DMS153 (cell line): ENCODE measurements at places on chromosomes 4 and X.

- peak; percentile 90 for DNase-seq
Measured at GRCh38 chr4:76197971-76198410, 15.6 kb downstream of the SCARB2 start.

DNA sequence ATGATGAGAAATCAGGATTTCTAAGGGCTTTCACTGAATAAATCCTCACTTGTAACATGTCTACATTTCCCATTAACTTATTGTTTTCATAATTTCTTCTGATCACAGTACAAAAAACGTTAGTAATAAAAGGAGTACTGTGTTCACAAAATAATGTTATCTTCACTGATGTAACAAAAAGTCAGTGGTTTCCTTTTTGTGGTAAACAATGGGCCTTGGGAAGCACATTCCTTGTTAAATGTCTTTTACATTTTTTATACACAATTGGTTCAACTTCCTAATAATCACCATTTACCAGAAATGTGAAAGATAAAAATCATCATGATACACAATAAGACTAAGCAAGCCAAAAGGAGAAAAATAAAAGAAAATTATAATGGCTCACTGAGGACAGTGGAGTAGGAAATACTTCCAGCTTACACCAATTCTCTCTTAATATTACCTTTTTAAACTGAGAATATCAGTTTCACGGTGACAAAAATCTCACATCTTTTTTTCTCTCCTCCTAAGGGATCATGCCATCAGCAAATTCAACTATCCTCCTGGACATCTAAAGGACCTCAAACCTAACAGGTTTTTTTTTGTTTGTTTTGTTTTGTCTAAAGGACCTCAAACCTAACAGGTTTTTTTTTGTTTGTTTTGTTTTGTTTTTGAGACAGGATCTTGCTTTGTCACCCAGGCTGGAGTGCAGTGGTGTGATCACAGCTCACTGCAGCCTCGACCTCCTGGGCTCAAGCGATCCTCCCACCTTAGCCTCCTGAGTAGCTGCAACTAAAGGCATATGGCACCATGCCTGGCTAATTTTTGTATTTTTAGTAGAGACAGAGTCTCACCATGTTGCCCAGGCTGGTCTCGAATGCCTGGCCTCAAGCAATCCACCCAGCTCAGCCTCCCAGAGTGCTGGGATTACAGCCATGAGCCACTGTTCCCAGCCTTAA lies 57.3 kb downstream of the FRYL start:
- DNase-seq, result no peak

DNA sequence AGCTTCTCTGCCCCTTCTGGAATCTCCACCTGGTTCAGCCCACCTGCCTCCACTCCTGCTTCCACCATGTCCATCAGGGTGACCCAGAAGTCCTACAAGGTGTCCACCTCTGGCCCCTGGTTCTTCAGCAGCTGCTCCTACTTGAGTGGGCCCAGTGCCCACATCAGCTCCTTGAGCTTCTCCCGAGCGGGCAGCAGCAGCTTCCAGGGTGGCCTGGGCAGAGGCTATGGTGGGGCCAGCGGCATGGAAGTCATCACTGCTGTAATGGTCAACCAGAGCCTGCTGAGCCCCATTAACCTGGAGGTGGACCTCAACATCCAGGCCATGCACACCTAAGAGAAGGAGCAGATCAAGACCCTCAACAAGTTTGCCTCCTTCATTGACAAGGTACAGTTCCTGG lies 74.4 kb upstream of the ZXDA start:
- no peak for DNase-seq

GRCh38 chrX:17547658-17548057 lies 172.7 kb downstream of the NHS start:
- peak; percentile 57 for DNase-seq

DNA sequence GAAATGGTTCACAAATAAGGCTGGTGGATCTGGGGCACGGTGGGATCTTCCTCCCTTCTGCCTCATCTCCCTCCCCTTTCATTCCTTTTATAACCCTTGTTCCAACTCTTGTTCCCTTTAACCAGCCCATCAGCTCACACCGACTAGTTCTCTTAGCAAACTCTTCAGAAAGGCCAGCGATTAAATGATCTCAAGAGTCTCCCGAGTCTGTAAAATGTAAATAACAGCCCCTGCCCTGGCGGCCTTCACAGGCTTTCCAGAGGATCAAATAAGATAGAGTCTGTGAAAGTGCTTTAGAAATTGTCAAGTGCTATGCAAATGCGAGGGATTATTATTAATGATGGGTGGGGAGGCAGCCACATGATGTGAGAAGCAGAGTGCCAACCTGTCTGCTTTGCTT lies 27.1 kb downstream of the TSC22D3 start:
- no peak for DNase-seq

GRCh38 chr4:158837527-158838141 lies 68.8 kb downstream of the FNIP2 start:
- DNase-seq, result no peak
